ENCODE measurements at places on chromosomes 2 and 18.

DNA sequence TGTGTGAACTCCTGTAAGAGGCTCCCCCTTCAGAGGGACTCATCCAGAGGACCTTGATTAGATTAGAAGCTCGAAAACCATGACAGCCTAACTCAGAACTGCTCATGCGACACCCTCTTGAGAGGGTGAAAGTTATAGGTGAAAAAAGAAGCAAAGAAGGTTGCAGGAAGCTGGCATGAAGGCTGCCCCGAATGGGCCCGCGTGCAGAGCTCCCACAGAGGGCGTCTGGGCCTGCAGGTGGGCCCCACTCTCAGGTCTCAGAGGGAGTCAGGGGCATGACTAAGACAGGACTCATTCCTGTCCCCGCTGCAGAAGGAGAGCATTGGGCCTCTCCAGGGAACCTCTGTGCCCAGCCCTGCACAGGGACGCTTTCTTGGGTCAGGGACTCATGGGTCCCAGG, 235.4 kb downstream of the EIPR1 start:
- DNase-seq: no peak

GRCh38 chr2:201796478-201796865, 9.9 kb upstream of the CDK15 start:
- no peak for DNase-seq

DNA sequence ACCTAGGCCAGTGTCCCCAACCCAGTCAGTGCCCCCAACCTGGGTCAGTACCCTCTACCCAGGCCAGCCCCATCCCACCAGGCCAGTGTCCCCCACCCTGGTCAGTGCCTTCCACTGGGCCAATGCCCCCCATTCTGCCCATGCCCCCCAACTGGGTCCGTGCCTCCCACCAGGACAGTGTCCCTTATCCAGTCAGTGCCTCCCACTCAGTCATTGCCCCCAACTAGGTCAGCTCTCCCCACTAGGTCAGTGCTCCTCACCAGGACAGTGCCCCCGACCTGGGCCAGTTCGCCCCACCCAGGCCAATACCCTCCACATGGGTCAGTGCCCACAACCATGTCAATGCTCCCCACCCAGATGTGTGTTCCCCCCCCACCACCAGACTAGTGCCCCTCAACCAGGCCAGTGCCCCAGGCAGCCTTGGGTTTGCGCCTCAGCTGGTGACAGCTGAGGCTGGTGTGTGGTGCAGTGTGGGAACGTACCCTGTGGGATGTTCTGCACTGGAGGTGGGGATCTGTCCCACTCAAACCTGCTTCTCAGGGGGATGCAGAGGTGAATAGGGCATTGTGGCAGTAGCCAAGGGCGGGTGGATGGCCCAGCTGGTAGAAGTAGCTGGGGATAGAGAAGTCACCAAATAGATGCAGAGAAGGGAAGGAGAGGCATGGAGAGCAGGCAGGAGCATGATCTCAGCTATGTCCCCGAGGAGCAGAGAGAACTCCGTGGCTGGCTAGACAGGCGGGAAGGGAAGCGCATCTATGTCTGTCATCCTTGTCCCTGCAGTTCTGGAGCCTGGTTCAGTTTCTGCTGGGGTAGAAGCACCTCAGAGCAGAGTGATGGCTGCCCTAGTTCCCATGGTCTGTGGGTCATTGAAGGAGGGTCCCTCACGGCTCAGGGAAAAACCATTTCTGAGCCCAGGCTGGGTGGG, 168.8 kb downstream of the SH3RF3 start:
- DNase-seq: no peak

- no peak for DNase-seq
Observed at GRCh38 chr2:102657770-102658169, 38.4 kb downstream of the SLC9A2 start.

DNA sequence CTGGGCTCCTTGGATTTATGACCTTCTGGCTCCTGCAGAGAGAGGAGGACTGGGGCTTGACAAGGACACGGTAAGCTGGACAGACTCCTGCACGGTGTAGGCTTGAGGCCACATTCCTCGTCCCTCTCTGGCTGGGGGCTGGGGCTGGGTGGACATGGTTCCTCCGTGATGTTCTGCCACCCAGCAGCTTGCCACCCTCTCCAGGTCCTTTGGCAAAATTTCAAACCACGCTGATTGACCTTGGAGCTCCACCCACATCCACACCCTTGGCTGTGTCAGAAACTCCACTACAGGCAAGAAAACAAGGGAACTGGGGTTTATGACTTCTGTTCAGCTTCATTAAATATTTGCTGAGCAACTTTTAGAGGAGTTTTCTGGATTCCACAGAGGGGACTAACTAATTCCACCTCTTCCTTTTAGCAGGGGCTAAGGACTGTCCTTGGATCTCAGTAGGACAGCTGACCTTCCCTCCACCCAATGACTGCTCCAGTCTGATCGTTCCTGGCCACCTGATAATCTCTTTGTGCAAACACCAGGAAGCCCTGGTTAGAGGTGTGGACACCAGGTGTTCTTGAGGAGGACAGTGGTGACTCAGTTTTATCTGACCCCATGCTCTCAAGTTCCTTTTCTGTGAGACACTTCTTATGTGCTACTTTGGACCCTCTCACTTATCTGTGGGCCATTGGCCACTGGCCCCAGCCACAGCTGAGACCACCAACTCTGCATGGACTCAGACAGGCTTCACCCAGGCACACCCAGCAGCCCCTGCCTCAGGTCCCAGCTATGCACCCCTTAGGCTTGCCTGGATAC, 29.3 kb downstream of the GPR55 start:
- DNase-seq: no peak

DNA sequence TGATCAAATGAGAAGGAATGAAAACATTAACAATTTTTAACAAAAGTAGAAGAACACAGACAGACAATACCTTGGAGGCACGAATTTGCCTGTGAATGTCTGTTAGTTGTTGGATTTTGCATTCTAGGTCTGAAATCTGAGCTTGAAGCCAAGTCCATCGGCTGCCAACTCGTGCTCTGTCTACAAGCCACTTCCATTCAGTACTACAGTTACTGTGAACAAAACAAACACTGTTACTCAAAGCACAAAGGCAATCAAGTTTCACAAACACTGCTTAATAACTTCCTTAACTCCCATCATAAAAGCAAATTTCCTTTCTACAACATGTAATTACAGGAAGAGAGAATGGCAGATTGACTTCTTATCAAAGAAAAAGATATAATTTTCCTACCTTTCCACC, 42.2 kb downstream of the KANSL1L start:
- DNase-seq: no peak

DNA sequence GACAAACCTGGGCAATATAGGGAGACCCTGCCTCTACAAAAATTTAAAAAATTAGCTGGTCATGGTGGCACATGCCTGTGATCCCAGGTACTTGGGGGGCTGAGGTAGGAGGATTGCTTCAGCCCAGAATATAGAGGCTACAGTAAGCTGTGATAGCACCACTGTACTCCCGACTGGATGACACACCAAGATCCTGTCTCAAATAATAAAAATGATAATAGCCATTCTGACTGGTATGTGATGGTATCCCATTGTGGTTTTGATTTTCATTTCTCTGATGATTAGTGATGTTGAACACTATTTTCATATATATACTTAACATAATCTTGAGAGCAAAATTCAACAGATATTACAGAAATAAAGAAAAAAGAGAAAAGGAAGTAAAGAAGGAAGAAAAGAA, 1491.0 kb upstream of the PIK3C3 start:
- no peak for DNase-seq

DNA sequence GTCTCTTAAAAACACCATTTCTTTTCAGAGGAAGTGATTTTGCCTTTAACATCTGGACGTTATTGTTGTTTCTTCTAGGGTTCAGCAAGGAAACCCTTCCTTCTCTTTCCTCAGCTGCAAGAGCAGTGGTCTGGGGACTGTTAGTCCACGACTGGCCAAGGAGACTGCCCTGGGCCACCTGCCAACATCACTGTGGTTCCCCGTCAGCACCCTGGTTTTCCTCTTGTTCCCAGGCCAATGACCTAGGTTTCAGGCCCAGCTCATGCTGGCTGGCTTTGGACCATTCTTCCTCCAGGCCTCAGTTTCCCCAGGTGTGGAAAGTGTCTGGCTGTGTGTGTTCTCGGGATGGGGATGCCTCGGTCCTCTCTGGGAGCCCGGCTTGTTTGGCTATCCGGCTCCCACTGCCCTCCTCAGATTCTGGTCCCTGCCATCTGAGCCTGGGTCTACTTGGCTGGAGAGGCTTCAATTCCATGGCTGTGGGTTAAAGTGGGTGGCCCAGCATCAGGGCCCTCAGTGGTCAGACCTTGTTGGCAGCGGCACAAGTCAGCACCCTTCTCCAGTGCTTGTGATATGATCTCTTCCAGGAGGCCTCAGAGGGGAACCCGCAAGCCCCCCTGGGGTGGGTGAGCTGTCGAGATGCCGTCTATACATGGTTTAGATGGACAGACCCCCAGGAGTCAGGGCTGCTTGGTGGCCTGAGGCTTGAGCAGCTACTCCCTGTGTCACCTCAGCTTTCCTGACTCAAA, 234.3 kb upstream of the HS6ST1 start:
- DNase-seq: no peak

GRCh38 chr2:237700512-237701032, 73.2 kb downstream of the LRRFIP1 start:
- DNase-seq: no peak

GRCh38 chr2:203732953-203733510, 26.6 kb downstream of the CD28 start:
- no peak for DNase-seq

DNA sequence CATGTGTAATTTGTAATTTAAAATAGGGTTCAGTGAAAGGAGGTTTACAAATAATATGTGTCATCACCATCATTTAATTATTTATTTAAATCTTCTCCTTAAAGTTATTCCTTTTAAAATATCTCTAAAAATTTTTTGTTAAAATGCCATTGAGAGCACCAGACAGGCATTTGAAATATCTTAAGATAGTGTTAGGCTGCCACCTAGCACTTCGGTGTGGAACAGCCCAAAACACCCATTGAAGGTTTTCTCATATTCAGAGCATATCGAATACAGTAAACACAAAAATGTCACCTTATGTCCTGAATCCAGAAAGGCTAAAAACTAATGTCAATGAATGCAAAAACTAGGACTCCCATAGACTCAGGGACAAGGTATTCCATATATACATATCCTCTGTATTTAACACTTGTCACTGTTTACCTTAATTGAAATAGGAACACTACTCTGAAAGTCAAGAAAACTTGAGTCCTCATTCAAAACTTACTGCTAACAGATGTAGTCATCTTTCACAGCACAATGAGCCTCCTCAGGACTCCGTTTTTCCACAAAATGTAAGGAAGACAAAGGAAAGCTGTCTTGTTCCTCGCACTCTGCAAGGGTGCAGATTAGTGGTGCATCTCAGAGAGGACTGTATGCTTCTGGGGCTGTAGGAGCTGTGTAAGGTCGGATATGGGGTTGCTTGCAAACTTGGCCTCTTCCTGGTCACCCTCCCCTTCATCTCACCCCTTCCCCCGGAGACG, 329.5 kb downstream of the PAX3 start:
- DNase-seq: peak; percentile 16

GRCh38 chr2:105526000-105526925, 127.4 kb upstream of the FHL2 start:
- DNase-seq: no peak

GRCh38 chr2:128602038-128602698, 283.5 kb upstream of the HS6ST1 start:
- no peak for DNase-seq

- DNase-seq: no peak
Observed at GRCh38 chr2:119567292-119567691, 23.0 kb downstream of the CFAP221 start.

DNA sequence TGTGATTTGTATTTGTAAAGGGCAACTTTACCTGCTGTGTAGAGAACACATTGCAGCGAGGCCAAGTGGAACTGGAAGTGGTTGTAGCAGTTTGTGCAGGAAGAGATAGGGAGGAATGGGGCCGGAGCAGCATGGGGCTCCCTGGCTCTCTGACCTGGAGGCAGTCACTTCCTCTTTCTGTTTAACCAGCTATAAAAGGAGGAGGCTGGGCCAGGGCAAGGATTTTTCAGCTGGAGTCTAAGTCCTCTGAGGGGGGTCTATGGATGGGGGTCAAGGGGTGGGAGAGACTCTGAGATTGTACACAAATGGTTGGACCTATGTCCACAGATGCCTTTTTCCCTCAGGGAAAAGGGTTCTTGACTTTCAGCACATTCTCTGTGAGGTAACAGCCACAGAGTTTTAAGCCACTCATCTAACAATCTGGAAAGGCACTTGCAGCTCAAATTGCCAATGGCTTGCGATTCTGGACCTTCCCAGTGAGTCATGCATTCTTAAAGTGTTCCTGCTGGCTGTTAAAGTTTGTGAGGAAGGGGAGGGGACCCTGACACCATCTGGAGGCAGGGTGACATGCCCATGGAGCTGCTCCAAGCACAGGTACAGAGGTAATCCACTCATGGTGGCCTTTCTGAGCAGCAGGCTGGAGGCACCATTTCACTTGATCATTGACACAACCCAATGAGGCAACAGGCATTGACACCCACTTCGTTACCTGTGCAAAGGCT, 347.0 kb downstream of the CYRIA start:
- DNase-seq: no peak

GRCh38 chr2:51619961-51620360, 588.0 kb upstream of the NRXN1 start:
- peak; percentile 21 for DNase-seq

DNA sequence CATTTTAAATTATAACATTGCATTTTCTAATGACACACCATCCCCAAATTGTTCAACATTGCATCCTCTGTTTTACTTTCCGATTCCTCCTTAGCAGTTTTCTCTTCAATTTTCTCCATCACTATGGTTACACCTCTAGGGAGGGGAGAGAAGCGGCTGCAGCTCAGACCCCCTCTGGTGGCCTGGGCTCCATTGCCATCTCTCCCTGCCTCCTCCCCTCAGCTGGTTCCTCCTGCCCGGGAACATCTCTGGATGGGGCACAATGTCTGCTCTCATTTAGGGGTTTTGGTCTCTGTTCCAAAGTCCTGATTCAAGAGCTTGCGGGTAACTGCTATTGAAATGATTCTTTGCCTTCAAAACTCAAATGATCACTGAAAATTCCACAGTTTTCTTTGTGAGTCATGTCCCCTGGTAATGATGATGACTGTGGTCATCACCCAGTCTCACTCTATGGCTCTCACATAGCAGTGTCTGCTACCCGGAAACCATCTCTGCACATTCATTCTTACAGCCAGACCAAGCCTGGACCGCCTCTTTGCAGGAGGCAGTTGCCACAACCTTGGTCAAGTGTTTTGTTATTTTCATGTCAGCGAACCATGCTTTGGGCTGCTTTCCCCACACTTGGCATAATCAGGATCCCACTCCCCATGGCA, 263.9 kb downstream of the ALPK2 start:
- no peak for DNase-seq

- DNase-seq: no peak
Observed at GRCh38 chr2:223945755-223946154, 620 bp upstream of the WDFY1 start.
